ENCODE measurements at places on chromosomes 2 and 18.

DNA sequence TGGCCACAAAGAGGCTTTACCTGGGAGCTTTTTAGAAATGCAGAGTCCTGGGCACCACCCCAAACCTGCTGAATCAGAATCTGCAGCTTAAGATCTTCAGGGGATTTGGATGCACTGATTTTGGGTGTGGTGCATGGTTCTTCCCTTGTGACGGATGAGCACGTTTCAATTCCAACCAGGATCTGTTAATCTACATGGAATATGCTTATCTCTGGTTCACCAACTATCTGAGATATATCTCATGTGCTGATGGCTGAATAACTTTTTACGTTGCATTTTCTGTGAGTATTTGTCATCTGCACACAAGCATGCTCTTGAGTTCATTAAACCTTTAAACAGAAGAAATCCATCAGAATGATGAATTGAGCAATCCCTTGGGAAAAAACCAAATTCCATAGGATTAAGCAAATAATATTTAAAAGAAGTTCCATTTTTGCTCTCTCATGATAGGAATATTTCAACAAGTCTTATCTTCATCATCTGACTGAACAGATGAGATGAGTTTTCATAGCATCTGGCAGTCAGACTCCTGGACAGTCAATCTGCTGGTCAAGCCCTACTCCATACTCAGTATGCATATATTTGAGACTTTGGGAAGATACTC is 120.6 kb downstream of the PLB1 start:
- no peak for DNase-seq

DNA sequence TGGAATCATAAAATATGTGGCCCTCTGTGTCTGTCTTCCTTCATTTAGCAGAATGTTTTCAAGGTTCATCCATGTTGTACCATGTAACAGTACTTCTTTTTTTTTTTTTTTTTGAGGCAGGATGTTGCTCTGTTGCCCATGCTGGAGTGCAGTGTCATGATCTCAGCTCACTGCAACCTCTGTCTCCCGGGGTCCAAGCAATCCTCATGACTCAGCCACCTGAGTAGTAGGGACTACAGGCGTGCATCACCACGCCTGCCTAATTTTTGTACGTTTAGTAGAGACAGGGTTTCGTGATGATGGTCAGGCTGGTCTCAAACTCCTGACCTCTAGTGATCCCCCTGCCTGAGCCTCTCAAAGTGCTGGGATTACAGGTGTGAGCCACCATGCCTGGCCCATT is 31.2 kb downstream of the RAB1A start:
- DNase-seq = no peak

DNA sequence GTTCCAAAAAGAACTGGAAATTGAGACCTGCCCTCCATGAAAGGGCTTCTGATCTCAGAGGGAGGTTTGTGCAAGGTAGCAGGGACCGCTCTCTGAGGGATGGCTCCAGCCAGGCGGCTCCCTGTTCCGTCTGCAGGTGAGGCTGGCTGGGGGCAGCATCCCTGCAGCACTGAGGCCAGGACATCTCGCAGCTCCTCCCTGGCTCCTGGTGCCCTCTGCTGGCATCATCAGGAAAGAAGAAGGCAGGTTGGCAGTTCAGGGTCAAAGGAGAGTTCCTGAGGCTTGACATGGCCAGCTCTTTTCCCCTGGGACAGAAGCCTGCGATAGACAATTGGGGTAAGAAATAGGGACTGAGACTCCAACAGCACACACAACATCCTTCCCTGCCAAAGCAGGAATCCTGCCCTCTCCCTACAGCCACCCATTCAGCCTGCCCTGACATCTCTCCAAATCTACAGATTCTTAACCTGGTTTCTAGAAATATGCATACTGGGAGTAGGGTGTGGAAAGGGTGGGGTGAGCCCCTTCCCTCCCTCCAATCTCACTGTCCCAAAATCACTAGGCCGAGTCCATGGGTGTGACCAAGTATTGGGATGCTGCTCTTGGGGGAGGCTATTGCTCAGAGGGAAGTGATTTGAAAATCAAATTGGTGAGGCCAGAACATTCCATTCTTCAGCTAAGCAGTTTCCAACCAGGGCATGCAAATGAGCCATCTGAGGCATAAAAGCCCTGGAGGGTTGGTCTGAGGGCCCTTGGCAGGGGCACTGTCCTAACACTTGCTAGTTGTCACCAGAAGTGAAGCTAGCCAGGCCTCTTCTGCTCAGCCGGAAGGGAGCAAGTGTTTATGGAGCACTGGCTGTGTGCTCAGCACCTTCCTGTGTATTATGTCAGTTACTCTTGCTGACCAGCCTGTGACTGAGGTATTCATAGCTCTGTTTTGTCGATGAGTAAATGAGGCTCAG is 185.4 kb downstream of the TFCP2L1 start:
- DNase-seq = no peak

DNA sequence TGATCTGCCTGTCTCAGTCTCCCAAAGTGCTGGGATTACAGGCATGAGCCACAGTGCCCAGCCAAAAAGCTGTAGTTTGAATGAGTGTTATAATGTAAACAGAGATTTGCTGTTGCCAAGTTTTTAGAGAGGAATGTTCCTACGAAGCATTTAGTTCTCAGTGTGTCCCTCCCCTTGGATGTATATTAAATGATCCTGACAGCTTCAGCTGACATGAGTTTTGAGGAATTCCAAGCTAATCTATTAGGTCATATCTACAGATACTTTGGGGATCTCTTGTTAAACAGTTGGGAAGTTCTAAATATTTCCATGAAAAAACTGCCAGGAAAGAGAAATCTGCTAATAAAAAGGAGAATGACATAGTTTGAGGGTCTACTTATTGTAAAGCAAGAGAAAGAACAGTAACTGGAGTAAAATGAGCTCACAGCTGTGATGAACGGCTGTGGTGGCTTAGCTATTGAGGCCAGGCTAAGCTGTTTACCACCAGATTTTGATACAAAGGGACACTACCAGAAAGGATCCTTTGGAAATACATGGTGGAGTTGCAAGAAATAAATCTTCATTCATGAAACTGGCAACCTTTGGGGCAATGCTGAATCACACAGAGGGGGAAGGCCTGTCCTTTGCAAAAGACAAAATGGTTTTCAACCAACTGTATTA is 2.6 kb upstream of the STON1 start:
- no peak for DNase-seq

DNA sequence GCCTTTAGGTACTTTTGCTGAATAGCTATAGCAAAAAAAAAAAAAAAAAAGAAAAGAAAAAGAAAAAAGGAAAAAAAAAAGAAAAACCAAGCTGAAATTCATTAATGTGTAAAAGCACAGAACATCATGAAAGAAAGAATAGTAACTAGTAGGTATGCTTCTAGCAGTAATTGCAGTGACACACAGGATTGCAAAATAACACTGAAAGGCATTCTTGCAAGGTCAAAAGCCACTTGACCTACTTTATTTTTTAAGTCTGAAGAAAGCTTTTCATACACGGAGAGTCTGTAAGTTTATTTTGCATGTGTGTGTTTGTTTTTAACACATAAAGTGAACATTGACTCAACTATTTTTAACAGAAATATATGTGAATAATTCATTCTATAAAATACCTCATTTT is 54.4 kb downstream of the DOK6 start:
- DNase-seq = no peak

GRCh38 chr2:156136566-156136965 is 196.0 kb downstream of the NR4A2 start:
- no peak for DNase-seq

GRCh38 chr2:33510586-33510968 is 34.1 kb downstream of the RASGRP3 start:
- DNase-seq = no peak

DNA sequence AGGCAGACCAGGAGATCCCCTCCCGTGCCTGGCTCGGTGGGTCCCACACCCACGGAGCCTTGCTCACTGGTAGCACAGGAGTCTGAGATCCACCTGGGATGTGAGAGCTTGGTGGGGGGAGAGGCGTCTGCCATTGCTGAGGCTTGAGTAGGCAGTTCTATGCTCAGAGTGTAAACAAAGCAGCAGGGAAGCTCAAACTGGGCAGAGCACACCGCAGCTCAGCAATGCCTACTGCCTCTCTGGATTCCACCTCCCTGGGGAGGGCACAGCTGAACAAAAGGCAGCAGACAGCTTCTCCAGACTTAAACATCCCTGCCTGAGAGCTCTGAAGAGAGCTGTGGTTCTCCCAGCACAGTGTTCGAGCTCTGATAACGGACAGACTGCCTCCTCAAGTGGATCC is 85.1 kb downstream of the UGP2 start:
- no peak for DNase-seq

GRCh38 chr2:187213798-187214197 is 234.3 kb downstream of the CALCRL start:
- no peak for DNase-seq

- no peak for DNase-seq
Measured at GRCh38 chr18:6239716-6240115, 175.0 kb downstream of the L3MBTL4 start.

GRCh38 chr2:16813593-16813992 is 148.0 kb upstream of the CYRIA start:
- DNase-seq = no peak

DNA sequence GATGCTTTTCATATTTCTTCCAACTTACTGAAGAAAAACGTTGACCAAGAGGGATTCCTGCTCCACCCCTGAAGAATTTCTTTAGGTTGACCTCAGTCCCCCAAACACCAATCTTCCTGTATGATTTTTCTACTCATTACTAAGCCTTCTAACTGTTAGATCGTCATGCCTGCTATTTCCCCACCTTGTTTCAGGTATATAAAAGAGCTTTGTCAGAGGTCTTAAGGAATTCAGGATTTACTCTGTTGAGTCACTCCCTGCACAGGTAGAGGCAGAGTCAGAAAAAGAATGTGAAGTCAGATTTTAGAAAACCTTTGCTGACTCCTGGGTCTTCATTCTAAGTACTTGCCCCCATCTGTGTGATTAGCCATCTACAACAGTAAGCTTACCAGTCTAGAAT is 83.8 kb upstream of the NOSTRIN start:
- DNase-seq = no peak

- DNase-seq = no peak
Measured at GRCh38 chr2:207328944-207329386, 163.2 kb upstream of the KLF7 start.

- peak; percentile 84 for DNase-seq
Measured at GRCh38 chr2:241637018-241637794, at the start of the genes ATG4B and THAP4. Gene ATG4B, plus strand, starts transcription at chr2:241637693. Its CDS starts 22 bp downstream, at chr2:241637715. Gene THAP4, minus strand, starts transcription at chr2:241637158. Its CDS starts 141 bp downstream, at chr2:241637017.

GRCh38 chr2:63056107-63057050 is 5.7 kb downstream of the OTX1 start:
- DNase-seq = peak; percentile 35
